ENCODE measurements at places on chromosomes 6 and 20. TPM values are rescaled to one million over a fixed set of nuclear protein-coding genes. Genes with fewer than 3 reads are reported as not detected.

The C6orf47 gene
- 29.3 TPM for total RNA-seq

The TPD52L1 gene
- not detected for total RNA-seq

The FAM217B gene
- 15.1 TPM for total RNA-seq

The SALL4 gene
- not detected for total RNA-seq

The HLA-C gene
- 793 TPM for total RNA-seq

- DNase-seq = no peak
These were observed 50.0 kb downstream of the GFOD1 start for GRCh38 chr6:13437218-13437996.

GRCh38 chr6:8446391-8446790 lies 11.0 kb upstream of the SLC35B3 start:
- DNase-seq = no peak

GRCh38 chr6:89689732-89690131 lies 51.2 kb upstream of the LYRM2 start:
- no peak for DNase-seq

- no peak for DNase-seq
These were observed 283.0 kb downstream of the HTR1B start for GRCh38 chr6:77180326-77180725.

DNA sequence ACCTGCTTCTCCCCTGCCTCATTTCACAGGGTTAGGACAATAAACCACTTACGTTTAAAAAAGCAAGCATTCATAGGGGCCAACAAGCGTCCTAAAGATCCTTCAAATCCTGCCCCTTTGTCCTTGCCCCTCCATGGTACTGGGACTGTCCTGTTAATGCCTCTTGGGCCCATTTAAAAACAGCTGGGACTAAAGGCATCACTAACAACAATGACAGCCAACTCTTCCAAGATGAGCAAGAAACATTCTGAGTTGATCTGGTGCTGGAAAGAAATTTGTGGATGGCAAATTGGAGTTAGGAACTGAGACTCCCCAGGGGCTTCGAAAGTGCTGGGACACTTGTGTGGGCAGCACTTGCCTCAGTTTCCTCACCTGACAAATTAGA lies 93.4 kb downstream of the ZMYND8 start:
- DNase-seq = no peak

All from activated B cell treated with CpG ODN at 0.5 μM for 24 hours (primary cell).